SW 1271 (cell line): ENCODE measurements at places on chromosomes 7 and 10.

DNA sequence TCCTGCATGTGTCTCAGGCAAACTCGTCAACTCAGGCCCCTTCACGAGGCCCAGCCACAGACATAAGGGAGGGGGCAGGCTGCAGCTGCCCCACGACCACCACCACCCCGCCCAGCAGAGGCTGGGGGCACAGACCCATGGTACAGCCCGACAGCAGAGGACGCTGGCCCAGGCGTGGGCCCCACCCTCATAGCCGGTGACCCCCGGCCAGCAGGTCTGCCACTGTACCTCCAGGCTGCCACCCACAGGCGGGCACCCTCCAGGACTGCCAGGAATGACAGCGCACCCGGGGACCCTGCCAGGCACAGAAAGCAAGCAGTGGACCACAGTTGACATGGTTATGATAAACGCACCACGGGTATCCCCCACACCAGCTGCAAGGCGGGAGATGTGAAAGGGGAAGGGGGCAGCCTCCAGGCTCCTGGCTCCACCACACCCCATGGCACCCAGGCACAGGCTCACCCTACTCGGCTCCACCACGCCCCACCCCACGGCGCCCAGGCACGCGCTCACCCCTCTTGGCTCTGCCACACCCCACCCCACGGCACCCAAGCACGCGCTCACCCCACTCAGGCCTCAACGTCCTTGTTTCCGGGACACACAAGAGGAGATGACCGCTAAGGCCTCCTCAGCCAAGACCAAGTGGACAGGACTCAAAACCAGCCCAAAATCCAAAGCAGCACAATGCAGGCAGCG lies 135.9 kb downstream of the MAD1L1 start:
- no peak for DNase-seq

DNA sequence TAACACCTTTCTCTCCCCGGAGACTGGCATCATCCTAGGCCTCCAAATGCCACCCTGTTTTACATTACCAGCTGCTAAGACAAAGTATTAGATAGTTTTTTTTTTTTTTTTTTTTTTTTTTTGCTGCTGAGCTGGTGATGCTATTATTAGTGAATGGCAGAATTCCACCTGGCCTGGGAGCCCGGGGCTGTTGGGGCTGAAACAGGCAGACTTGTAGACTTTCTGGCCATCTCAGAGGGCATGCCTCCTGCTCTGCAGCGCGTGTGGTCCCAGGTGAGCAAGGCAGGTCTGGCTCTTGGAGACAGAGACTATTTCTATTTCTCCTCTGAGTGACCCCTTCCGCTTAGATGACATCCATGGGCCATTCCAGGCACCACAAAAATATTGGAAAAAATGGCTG lies 104.2 kb downstream of the EMX2 start:
- no peak for DNase-seq

DNA sequence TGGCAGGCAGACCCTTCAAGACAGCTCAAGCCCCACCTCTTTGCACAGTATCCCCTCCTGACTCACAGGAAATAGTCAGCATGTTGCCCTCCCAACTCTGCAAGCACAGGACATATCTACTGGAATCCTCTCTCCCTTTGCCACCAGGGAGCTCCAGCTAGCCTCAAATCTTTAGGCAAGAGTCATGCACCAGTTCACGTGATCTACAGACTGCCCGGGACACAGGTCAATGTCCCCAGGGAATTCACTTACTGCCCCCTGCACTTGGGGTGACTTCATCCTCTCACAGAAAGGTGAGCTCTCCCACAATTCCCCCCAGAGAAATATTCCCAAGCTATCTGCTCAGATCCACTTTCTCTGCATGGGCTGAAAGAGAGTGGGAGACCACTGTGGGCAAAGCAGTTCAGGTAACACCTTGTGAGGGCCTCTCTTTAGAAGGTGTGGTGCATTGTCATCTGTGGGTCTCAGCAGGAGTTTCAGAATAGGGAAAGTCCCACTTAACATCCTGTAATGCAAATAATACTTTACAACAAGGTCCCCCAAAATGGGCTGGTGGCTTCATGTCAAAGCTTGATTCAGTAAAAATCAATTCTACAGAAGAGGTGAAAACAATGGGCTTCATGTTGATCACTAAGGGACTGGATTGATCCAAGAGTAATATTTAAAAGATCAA lies 129.9 kb downstream of the NOC3L start:
- DNase-seq: no peak

DNA sequence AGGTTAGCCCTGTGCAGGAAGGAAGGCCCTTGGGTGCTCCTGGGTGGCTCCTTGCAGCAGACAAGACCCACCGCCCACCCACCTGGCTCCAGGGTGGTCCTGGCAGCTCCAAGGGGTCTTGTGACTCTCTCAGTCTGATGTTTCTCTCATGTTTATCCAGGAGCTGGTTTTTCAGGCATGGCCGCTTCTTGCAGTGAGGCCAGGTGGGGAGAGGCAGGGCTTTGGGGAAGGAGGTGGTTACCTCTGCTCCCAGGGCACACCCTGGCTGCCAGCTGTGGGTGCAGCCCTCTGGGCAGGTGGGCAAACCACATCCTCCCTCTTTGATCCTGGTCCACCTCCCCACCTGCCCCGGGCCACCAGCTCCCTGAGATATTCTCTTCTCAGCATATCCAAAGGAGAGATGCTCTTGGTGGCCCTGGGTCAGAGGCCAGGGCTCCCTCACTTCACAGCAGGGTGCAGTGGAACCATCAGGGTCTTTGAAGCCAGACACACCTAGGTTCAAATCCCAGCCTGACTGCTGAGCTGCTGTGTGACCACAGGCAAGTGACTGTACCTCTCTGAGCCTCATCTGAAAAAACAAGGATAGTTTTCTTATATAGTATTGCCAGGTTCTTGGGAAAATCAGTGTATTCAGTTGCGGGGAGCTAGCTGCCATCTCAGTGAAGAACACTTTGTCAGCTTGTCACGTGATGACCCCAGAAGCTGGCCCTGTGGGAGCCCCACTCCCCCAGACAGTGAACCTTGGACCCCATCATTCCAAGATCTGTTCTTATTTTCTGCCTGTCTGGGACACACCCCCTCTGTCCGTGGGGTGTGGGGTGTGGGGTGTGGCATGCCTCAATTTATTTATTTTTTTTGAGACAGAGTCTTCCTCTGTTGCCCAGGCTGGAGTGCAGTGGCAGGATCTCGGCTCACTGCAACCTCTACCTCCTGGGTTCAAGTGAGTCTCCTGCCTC lies 11.5 kb downstream of the GTF2IRD1 start:
- DNase-seq: no peak

DNA sequence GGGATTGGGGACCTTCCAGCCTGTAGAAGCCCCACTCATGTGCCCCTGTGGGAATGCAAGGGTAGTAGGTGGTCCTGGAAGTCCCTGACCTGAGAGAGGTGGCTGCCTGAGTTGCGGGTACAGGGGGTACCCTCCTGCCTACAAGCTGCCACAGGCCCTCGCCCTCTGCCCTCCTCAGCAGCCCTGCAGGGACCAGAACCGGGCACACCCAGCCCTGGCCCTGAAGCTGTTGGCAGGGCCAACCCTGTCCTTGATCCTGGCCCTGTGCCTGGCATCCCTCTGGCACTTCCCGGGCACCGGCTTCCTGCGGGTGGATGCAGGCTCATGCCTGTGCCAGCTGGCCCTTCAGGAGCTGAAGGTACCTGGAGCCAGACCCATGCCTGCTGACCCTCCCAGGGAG lies 54.9 kb upstream of the ELN start:
- DNase-seq: no peak

DNA sequence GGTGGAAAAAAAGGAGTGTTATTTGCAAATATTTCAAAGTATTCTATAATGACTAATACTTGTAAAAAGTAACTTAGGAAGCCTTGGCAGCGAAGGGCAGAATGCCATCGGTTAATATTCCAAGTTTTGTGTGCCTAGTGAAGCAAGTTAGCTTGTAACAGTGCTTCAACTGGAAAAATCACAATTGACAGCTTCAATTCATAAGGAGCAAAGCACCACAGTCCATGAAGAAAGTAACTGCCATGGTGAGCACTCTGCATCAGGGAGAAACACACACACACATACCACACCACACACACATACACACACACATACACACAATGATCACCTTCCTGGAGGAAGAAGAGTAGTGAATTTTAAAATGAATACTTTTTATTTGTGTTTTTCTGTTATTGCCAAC lies 298.3 kb downstream of the CNTNAP2 start:
- DNase-seq: no peak

DNA sequence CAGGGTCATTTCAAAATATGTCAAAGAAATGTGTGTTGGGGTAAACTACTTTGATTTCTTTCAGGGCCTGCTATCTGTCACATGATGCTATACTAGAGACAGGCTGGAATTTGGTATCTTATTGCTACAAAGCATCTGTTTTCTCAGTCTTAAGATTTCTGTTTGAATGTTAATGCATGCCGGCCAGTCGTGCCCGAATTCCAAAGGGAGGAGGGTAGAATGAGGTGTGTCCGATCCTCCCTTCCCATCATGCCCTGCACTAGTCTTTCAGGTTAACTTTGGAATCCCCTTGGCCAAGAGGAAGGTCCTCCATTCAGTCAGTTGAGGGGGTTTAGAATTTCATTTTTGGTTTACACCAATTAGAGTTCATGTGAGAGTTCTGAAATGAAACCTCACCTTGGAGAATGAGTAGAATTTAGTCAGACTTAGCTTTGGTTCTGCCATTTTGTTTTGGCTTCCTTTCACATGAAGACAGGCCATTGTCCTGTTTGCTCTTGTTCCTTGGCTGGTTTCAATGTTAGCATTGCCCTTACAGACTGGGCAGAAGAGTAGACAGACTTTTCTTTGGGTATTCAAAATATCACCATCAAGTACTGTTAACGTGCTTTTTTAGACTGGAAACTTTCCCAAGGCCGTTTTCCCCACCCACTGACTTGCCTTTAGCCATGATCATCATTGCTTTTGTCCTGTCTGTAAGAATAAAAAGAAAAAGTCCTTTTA lies 95.8 kb downstream of the CAMK1D start:
- DNase-seq: no peak

DNA sequence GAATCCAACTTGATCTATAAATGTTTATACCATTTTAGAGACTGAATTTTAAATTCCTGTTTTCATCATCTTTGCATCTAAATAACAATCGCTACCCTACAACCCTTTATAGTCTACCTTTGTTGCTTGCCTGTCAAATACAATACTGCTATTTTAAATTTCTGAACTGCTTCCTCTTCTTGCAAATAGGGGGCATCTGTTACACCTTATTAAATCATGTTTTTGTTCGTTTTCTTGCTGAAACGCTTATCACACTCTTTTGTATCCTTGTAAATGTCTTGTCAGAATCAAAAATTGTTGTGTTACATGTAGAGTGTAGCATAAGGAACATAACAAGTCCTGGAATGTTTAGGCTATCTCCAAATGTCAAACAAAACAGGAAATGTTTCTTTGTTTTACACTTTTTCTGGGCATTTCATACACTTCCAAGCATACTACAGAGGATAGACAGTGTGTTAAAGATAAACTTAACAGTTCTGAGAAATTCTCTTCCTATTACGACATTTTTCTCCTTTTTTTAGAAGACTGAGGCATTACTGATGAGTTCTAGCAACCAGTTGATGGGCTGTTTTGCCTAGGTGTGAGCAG lies 281.3 kb downstream of the GPR158 start:
- no peak for DNase-seq

GRCh38 chr7:8354503-8354902 lies 78.9 kb upstream of the NXPH1 start:
- no peak for DNase-seq

DNA sequence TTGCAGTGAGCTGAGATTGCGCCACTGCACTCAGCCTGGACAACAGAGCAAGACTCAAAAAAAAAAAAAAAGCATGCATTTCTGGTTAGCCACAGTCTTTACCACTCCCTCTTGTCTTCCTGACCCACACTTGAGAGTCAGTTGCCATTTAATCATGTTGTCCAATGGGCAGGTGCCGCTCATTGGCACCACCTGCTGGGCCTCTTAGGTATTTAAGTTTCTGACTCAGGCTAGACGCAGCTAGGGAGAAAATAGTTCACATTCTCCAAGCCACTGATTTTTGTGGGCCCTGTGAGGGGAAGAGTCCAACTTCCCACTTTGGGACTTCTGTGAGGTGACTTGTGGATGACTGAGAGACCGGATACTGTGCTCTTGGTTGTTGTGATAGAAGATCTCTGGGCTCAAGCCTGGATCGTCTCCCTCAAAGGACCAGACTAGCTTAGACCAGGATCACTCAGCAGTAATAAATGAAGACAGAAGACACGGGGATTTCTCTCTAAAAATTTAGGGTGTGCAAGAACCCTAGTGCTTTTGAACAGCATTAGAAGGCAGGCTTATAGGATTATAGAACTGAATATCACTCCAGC lies 26.8 kb upstream of the SORCS3 start:
- no peak for DNase-seq

DNA sequence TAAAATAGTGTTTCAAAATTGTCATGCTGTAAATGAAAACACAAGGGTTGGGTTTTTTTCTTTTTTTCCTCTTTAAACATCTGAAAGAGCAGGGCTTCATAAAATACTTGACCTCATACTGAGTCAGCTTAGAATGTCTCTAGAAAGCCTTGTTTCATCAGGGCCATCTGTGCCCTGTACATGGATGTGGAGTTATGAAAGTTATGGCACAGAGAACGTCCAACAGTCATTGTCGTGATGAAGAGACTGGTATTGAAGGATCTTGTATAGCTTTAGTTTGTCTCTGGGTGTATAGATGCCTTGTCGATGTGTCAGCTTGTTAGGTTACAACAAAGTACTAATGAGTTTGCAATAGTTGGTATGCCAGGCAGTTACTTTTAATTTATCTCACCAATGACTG lies 127.3 kb downstream of the FAM204A start:
- no peak for DNase-seq

DNA sequence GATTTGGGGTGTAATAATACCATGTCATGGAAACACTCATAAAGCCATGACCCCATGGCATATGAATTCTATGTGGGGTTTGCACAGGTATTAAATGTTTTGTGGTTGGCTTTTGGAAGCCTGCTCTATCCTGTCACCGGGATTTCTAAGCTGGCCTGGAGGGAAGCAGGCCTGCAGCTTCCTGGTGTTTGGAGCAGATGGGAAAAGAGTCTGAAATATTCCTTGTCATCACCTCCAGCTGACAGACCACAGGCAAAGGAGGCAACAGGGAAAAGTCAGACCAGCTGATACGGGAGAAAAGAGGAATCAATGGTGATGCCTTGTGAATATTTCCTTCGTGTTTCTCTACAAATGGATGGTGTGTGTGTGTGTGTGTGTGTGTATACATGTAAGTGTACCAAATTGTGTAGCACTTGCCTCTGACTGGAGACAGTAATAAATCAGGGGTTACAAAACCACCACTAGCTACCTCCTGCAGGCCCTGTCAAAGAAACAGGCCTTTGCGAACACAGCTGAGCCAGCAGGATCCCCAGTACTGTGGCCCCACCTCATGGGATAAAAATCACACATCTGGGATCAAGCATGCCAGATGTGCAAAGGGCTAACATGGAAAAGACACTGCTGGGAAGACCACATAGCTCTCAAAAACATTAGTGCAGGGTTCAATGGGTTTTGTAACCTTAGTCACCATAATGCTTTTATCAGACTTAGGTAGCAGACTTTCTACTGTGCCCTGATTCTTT lies 120.8 kb upstream of the HPS1 start:
- no peak for DNase-seq

- no peak for DNase-seq
Observed at GRCh38 chr10:124109261-124109660, 15.9 kb upstream of the CHST15 start.
